ENCODE measurements at places on chromosomes 2 and 18.

- no peak for DNase-seq
These were observed 189.8 kb downstream of the NCK2 start for GRCh38 chr2:105934467-105934866.

GRCh38 chr2:83615511-83615910, 843.6 kb downstream of the SUCLG1 start:
- no peak for DNase-seq

- DNase-seq, result peak; percentile 7
These were observed 163.5 kb upstream of the CXCR4 start for GRCh38 chr2:136281281-136282114.

DNA sequence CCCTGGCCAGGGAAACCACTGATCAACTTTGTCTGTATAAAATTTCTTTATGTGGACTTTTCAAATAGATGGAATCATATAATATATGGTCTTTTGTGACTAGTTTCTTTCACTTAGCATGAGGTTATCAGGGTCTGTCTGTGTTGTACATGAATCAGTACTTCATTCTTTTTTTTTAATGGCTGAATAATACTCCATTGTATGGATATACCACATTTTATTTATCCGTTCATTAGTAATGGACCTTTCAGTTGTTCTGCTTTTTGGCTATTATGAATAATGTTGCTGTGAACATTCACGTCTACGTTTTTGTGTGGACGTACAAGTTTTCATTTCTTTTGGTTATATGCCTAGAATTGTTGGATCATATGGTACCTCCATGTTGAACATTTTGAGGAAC, 69.1 kb upstream of the GAREM2 start:
- no peak for DNase-seq

- no peak for DNase-seq
These were observed 169.4 kb downstream of the TNS1 start for GRCh38 chr2:217833439-217833838.

- no peak for DNase-seq
These were observed 26.7 kb upstream of the ACYP2 start for GRCh38 chr2:54088719-54089118.

DNA sequence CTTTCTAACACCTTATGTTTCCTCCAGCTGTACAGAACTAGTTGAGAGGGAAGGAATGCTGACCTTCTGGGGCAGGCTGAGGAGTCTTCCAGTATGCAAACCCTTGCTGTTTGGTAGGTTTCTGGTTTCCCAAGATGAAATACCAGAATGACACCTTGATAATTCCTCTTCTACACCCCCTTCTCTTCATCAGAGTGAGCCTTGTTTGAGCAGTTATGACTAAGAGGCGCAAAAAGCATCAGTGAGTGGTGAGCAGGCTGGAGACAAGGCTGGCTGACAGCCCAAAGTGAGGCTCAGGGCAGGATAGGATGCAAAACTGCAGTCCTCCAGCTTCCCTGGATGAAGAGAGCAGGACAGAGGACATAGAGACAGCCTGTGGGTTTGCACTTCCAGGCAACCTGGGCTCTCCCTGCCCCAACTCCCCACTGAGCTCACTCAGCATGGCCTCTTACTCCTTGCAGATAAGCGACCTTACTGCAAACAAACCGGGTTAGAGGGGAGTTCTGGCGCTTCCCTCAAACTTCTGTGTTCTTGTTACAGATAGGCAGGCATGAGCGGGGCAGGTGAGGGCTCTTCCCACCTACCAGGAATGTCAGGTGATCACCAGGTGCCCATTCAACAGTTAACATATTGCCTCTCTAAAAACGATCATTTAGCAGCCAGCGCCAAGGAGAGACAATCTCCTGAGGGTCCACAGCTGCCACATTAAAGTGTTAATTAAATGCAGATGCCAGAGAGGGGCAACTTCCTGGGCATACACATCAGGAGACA, 5.4 kb downstream of the MPPE1 start:
- DNase-seq, result no peak

DNA sequence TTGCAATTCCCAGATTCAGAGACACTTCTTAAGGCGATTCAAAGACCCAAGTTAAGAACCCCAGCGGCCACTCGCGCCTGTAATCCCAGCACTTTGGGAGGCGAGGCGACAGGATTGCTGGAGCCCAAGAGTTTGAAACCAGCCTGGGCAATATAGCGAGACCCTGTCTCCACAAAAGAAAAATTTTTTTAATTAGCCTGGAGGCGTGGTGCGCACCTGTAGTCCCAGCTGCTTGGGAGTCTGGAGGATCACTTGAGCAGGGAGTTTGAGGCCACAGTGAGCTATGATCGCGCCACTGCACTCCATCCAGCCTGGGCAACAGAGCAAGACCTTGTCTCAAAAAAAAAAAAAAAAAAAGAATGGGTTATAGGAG, 585 bp upstream of the ANAPC1 start:
- DNase-seq, result no peak

DNA sequence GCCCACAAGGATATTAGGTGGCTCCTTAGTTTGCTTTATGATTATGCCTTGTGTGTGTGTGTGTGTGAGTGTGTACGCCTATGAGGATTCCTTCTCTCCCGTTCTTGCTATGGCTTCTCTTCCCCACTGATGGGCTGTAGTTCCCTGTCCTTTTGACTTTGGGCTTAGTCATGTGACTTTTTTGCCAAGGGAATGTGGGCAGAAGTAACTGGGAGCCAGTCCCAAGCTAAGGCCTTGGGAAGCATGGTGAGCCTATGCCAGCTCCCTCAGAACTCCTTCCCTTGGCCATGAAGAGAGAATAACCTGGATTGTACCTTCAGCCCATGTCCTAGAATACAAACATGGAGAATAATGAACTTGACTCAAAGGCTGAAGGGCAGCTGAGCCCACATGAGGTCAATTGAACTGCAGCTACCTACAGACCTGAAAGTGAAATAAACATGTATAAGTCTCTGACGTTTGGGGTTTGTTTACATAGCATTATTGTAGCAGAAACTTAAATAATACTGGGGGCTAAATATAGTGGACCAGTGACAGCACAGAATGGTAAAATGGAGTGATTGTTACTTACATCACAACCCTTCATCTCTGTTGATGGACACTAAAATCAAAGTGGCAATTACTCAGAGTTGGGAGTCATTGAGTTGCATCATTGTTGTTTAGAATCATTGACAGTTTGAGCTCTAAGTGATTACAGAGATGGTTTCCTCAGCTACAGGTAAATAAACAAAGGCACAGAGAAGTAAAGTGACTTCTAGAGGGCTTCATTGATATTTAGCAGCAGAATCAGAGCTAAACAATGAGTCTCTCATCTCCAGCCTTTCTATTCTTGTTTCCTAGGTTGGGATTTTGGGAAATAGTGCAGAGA, 15.3 kb upstream of the IL36G start:
- no peak for DNase-seq

DNA sequence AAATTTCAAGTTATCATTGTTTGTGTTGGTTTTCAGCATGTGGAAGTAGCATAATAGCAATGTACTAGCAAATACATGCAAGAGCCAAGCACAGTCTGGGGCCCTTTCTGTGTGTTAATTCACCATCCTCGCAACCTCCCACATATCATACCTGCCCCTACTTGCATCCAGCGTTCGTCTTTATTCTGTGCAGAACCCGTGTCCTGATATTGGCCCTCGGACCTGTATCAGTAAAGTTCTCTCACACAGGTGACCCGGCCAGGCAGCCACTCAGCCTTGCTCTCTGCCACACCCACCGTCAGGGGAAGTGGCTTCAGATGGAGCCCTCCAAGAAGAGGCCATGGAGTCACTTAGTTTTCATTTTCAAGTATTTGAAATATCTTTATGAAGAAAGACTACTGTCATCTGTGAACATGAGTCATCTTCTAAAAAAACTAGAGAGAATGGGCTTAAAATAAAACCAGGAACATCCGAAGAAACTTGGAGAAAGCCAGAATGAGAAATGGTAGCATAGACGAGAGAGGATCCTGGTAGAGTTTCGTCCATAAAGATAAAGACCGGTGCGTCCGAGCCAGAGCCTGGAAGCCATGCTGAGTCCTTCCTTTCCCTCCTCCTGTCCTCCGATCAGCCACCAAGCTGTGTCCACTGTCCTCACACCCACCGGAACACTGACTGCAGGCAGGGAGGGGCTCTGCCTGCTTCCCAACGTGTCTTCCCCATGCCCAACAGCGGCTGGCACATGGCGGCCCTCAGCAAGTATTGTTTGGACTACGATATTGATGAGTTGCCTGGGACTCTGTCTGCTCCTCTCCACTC, 57.3 kb upstream of the RPL31 start:
- no peak for DNase-seq

DNA sequence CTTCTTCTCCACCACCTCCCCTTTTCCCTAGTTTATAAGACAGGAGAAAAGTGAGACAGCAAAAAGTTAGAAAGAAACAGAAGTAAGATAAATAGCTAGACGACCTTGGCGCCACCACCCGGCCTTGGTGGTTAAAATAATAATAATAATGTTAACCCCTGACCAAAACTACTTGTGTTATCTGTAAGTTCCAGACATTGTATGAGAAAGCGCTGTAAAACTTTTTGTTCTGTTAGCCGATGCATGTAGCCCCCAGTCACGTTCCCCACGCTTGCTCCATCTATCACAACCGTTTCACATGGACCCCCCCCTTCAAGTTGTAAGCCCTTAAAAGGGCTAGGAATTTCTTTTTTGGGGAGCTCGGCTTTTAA, 1.5 kb upstream of the BUB1 start:
- DNase-seq, result no peak

DNA sequence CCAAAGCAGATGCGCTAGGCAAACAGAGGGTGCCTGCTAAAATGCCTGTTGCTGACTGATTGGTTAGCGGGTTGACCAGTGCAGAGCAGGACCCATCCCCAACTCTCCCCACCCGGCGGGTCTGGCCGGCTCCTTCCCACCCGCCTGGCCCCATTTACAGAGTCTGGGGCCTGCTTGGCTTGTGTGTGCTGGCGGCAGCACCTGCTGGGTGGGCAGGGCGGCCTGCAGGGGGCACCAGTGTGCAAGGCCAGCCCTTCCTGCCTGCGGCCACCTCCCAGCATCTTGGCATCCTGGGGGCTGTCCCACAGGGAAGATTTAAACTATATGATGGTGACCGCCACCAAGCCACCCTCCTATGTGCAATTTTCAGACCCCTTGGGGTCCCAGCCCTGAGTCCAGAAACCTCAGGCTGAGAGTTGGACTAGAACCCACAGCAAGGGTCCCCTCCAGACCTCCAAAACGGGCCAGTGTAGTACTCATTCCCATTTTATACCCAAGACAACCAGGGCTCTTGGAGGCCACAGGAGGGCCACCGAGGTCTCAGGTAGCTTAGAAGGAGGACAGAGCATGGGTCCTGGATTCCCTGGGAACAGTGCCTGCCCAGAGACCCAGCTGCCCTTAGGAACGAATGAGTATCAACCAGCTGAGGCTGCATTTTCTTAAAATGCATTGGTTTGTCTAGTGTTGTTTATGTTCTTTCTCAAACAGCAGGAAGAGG, 173.6 kb downstream of the SMAD7 start:
- peak; percentile 64 for DNase-seq

GRCh38 chr2:46313063-46313462, 15.9 kb downstream of the EPAS1 start:
- no peak for DNase-seq

GRCh38 chr2:204051476-204051875, 114.9 kb downstream of the ICOS start:
- DNase-seq, result no peak

GRCh38 chr2:101047075-101047766, 45.1 kb downstream of the RPL31 start:
- DNase-seq, result no peak

- no peak for DNase-seq
These were observed 16.9 kb upstream of the CCDC102B start for GRCh38 chr18:68780802-68781635.

GRCh38 chr18:63539904-63540510, 2.2 kb upstream of the SERPINB12 start:
- DNase-seq, result no peak

GRCh38 chr2:163259489-163259888, 420.9 kb upstream of the KCNH7 start:
- DNase-seq, result no peak

- no peak for DNase-seq
These were observed 44.8 kb downstream of the ASAP2 start for GRCh38 chr2:9251154-9252001.

DNA sequence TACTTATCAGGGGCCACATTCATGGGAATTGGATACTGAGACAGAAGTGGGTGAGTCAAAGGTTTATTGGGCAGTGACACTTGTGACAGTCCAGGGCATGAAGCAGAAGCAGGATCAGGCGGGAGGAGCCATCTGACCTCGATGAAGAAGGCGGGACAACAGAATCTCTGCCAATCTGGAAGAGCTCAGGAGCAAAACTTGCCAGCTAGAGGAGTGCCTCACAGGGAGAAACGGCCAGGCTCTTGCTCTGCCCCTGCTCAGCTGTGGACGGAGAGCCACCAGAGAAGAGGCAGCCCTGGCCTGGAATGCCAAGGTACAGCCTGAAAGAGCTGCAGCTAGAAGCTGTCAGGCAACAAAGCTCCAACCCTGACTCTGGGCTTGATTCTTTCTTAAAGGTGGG, 16.9 kb downstream of the DAW1 start:
- DNase-seq, result no peak
